ENCODE measurements at places on chromosomes 12 and 14.

DNA sequence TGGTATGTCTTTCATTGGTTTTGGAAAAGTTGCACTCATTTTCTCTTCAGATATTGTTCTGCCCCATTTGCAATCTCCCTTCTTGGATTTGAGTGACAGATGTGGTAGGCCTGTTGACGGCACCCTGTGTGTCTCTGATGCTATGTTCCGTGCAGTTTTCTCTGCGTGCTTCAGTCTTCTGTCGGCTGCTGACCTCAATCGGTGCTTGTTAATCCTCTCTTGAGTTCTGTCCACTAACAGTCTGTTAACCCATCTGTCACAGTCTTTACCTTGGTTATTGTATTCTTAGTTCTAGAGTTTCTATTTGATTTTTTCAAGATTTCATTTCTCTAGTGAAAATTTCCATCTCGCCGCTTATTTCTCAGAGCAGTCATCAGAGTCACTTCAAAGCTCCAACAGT, 20.7 kb upstream of the PLD4 start:
- DNase-seq = no peak

- DNase-seq = no peak
Observed at GRCh38 chr14:97164021-97164420, 366.8 kb downstream of the VRK1 start.

- DNase-seq = no peak
Observed at GRCh38 chr12:46935271-46935847, 109.6 kb upstream of the SLC38A4 start.

- peak; percentile 75 for DNase-seq
Observed at GRCh38 chr12:121036810-121037326, 2.2 kb downstream of the OASL start.

GRCh38 chr12:10726945-10727344, 3.8 kb upstream of the YBX3 start:
- DNase-seq = no peak

DNA sequence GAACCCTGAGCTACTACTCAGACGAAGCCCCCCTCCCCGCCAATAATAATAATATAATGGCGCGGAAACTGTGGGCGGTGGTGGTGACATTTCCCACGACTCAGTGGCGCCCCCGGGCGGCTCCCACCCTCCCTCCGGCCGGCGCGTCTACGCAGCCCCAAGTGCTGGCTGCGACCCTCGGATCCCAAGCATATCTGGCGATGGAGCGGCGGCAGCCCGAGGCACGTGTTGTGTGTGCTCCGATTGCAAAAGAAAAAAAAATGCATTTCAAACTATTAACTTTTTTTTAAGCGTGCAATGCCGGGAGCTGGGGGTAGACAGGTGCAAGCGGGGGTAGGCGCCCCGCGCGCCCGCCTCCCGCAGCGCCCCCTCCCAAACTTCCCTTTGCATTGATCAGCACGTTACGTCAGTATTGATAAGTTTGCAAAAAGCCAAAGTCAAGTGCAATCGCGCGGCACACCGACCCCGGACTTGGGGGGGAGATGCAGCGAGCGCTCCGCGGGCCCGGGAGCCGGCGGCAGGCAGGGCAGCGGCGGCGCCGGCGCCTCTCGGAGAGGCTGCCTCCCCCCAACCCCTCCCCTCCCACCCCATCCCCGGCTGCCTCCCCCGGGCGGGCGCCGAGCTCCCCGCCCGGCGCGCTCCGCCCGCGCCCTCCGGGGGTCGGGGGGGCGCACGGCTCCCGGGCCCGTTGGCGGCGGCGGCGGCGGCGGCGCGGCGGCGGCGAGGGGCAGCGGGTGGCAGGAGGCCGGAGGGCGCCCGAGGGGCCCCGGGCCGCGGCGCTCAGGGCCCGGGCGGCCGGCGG, 113.1 kb upstream of the MYL2 start:
- no peak for DNase-seq

- no peak for DNase-seq
Observed at GRCh38 chr12:80925237-80925636, 12.5 kb downstream of the LIN7A start.

GRCh38 chr12:127779301-127780045, 487.5 kb upstream of the TMEM132C start:
- no peak for DNase-seq

DNA sequence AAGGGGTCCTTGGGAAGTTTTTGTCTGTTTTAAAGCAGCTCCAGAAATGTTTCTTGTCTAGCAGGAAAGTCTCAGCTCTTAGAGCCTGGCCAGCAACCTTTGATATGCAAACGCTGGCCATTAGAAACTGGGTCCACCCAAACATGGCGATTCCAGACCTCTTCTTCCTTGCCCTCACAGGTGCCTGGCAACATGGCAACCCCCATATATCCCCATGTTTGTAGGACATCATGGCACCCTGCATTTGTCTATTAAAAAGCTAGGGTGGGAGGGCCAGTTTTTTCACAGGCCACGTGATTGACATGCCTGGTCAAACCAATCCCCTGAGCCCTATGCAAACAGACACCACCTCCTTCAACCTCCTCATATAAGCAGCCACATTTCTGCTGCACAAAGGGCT, 848.7 kb upstream of the FOXG1 start:
- no peak for DNase-seq

- peak; percentile 32 for DNase-seq
Observed at GRCh38 chr14:23727566-23728335, 91.6 kb downstream of the DHRS2 start.

DNA sequence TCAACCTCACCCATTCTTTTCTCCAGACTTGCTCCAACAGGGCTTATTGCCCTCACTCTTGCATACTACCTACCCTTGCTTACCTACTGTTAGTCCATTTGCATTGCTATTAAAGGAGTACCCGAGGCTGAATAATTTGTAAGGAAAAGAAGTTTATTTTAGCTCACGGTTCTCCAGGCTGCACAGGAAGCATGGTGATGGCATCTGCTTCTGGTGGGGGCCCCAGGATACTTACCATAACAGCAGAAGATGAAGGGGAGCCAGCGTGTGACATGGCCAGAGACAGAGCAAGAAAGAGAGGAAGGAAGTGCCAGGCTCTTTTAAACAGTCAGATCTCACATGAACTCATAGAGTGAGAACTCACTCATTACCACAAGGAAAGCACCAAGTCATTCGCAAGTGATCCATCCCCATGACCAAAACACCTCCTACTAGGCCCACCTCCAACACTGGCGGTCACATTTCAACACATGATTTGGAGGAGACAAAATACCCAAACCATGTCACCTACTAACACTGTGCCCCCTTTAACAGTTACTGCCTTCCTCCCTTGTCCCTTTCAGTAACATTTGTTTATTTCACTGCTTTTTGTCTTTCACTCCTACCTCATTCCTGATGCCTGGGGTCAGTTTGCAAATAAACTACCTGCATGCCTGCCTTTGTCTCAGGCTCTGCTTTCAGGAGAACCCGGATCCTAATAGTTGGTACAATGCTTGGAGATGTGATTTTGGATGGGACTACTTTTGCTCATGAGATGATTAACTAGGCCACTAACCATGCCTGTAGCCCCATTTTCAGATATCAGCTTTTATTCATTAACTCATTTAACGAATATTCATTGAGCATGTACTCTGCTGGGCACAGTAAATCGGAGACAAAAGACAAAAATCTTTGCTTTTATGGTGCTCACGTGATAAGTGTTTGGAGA, 41.6 kb upstream of the CSRP2 start:
- DNase-seq = no peak

DNA sequence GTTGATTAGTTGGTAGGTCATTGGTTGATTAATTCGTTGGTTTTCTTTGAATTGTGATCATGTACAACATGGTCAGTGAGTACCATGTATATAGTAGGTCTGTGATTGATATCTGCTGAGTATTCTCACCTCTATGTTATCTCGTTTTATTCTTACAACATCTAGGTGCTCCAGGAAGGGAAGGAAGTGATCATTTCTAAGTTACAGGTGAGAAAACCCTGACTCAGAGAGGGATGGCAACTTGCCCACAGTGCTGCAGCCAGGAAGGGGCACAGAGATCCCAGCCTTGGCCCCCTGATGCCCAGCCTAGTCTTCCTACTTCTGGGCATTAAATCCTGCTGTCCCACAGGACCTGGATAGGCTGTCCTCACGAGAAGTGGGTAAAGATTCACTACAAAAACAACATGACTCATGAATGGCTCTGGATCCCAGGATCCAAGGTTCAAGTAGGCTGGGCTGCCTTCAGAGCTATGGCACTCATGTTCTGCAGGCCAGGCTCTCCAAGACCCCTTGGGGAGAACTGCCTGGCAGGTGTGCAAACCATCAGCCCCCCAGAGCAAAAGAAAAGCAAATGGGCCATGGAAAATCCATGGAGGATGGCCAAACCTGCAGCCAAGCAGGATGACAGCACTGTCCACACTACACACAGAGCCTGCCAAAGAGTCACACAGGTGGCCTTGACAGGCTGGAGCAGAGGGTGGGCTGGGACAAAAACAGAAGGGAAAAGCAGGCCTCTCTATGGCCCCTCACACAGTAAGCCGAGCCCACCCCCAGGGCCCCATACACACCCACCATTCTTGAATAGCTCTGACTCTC, 146.2 kb downstream of the BCL11B start:
- DNase-seq = no peak

GRCh38 chr14:39467889-39468524, 35.8 kb upstream of the FBXO33 start:
- DNase-seq = no peak

DNA sequence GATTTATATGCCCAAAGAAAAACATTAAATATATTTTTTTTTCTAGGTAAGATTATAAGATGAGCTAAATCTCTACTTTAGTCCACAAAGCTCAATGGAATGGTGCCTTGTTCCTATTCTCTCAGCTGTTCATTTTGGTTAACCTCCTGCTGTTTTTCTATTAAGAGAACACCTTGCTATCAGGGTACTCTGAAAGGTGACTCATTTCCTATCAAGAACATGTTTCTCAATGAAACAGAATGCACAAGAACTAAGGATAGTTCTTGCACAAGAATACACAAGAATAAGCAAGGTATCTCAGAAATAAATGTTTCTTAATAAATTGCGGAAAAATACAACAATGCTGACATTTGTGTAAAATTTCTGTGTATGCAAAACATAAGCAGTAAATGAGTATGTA, 14.1 kb downstream of the ABCD2 start:
- DNase-seq = no peak
